Dorsolateral prefrontal cortex (tissue), 122 donors: ENCODE measurements at places on chromosomes 3 and 15. TPM values are rescaled to one million over a fixed set of nuclear protein-coding genes. Genes with fewer than 3 reads are reported as not detected.

DNA sequence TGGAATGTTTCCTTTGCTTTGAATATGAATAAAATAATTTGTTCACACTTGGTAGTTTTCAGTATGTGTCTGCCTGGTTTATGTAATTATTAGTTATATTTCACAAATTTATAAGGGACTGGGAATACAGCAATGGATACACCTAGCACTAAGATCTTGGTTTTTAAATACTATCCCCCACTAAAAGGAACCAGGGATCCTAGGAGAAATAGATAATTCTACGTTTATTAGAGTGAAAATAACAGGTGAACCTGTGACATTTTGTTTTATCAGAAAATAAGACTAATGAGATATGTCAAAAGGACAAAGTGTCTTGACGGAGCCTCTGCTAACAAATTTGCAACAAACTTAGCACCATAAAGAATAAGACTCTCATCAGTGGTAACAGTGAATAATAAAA, 3.4 kb downstream of the PSMD6 start:
- no peak for DNase-seq

DNA sequence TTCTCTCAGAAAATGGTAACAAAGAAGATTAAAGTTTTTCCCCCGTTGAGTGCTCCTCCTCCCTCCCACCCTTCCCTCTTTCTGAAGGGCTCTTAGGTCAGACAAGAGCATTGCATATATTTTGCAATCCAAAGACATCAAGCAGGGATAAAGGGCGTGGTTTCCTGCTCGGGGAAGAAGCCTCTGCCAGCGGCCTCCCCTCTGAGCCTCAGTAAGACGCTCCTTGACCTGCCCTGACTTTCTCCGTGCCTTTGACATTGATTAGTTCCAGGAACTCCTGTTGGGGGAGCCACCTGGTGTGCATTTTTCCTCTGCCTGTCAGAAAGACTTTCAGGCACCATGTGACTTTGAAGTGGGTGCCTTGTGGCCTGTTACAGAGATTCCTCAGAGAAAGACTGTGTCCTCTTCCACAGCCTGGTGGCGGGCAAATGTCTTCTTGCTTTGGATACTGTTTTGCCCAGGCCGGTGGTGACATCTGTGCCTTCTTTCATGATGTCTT, 87.2 kb upstream of the TBL1XR1 start:
- DNase-seq: no peak

DNA sequence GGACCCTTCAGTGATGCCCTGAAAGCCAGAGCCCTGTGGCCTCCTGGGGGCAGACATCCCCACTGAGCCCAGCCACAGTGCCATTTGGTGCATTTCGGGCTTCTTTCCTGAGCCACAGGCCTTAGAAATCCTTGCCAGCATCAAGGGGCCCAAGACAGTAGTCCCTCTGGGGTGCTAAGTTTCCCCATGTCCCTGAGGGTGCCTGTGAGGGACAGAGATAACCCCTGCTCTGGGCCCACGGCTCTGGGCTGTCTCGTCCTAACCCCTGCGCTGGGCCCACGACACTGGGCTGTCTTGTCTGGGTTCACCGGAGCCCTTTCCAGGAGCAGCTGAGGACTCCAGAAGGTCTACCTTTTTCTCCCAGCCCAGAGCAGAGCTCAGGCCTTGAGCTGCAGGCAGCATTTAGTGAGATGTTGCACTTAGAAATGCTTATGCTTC, 45.1 kb upstream of the FGD5 start:
- DNase-seq: no peak

GRCh38 chr3:143122608-143123352, 3.2 kb downstream of the CHST2 start:
- no peak for DNase-seq

GRCh38 chr3:89303701-89304100, 196.3 kb downstream of the EPHA3 start:
- DNase-seq: no peak

DNA sequence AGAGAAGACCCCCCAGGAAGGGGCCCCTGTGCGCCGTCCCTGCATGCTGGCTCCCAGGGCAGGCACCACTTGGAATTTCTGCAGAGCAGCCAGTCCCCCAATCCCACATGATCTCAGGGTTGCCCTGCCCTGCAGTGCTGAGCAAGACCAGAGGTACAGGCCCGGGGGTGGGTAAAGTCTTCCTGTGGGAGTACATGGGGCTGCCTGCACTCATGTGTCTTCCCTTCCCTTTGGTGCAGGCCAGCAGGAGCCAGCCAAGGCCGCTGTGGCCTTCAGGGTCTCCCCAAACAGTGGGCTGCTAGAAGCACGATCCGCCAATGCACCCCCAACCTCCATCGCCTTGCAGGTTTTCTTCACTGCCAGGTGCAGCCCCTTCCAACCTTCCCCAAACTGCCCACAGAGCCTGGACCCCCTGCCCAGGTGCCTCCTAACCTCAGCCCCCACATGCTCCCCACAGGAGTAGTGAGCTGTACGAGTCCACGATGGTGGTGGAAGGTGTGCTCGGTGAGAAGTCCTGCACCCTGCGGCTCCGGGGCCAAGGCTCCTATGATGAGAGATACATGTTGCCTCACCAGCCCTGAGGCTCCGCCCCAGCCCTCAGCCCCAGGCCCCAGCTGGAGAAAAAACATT, 15.0 kb downstream of the ACAA1 start:
- no peak for DNase-seq

- DNase-seq: no peak
These were observed 146.5 kb downstream of the FILIP1L start for GRCh38 chr3:99967796-99968195.

GRCh38 chr15:80582816-80583423, 112.2 kb upstream of the ABHD17C start:
- DNase-seq: no peak

DNA sequence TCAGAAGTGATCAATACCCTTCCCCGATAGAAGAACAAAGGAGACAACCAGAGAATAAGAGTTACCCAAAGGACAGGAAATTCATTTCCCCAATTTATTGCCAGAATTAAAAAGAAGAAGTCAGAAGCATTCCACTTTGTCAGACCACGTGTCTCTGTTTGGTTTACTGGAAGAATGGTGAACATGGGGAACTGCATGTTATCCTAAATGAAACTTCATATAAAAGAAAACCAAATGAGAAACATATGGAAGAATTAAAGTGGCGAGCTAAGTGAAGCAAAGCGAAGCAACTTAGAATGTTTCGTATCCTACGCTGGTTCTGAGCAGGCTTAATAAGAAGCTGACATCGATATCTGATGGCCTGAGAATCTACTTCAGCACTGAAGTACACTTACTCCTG, 190.7 kb downstream of the MAGI1 start:
- DNase-seq: no peak

DNA sequence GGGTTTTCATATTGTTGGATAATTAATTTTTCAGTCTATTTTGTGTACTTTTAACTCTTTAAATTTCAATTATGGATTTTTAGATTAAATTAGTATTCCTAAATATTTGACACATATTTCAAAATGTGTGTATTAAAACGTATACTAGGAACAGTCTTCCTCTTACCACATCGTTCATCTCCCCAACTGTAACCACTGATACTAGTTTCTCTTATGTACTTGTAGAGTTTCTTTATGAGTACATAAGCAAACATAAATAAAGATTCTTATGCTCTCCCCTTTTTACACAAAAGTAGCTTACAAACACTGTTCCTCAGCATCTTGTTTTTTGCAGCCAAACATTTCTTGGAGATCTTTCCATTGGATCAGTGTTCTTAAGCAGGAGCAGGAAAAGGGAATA, 45.9 kb downstream of the CMSS1 start:
- no peak for DNase-seq

DNA sequence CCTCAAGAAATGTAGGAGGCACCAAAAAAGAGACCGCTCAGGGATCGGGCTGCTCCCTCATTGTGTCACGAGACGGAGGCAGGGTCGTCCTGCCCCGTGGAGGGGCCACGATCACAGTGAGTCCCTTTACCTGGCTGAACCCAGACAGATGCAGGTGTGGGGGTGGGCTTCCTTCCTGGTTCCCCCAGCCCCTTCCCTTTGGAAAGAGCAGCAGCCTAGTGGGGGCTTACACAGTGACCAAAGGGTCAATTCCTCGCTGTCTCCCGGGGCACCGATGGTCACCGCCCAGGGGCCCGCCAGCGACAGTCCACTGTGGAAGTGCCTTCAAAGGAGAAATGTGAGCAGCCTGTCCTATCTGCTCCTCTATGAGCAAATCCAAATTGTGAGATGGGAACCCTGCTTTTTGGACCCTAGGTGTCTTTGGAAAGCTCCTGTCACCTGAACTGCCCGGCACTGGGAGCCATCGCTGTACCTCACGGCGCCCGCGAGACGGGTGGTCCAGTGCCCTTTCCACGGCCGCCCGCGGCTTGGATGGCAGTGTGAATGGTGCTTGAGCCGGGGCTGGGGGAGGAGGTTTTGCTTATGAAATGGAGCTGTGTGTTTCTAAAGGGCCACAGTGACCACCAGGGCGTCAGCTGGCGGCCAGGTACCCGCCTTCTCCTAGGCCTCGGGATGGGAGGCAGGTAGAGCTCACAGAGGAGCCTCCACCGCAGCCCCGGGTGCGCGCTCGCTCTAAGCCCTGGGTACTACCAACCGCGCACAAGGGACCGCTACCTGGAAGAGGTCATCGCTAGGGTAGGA, 155.7 kb downstream of the KLF13 start:
- DNase-seq: no peak

GRCh38 chr3:195033531-195034091, 237.3 kb downstream of the XXYLT1 start:
- DNase-seq: no peak

DNA sequence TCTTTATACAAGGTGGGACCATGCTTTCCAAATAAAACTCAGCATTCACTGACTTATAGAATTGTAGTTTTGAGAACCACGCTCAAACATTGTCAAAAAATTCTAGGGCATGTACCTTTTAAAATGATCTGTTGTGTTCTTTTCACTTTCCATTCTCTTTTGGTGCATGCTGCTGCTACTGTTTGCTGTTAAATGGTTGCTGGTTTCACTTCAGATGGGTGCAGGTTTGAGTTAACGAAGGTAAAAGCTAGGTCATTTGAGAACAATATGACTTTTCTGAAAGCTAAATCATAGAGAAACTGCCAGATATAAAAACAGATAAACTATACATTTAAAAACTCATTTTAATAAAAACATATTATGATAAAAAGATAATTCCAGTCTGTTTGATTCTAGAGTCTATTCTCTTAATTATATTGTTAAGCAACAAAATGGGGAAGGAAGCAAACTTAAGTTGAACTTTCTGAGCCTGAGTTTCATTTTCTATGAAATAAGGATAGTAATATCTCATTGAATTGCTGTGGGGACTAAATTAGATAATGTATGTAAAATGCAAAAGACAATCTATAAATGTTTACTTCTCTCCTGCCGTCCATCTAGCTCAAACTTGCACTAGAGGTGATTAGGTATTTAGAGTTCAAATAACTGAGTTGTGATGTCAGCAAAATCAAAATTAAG, 82.4 kb downstream of the OXSM start:
- DNase-seq: no peak

DNA sequence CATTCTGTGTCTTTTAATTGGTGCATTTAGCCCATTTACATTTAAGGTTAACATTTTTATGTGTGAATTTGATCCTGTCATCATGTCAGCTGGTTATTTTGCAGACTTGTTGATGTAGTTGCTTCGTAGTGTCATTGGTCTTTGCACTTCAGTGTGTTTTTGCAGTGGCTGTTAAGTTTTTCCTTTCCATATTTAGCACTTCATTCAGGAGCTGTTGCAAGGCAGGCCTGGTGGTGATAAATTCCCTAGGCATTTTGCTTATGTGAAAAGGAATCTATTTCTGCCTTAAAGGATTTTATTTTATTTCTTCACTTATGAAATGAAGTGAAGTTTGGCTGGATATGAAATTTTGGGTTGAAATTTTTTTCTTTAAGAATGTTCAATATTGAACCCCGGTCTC, 70.2 kb upstream of the CD96 start:
- DNase-seq: no peak

DNA sequence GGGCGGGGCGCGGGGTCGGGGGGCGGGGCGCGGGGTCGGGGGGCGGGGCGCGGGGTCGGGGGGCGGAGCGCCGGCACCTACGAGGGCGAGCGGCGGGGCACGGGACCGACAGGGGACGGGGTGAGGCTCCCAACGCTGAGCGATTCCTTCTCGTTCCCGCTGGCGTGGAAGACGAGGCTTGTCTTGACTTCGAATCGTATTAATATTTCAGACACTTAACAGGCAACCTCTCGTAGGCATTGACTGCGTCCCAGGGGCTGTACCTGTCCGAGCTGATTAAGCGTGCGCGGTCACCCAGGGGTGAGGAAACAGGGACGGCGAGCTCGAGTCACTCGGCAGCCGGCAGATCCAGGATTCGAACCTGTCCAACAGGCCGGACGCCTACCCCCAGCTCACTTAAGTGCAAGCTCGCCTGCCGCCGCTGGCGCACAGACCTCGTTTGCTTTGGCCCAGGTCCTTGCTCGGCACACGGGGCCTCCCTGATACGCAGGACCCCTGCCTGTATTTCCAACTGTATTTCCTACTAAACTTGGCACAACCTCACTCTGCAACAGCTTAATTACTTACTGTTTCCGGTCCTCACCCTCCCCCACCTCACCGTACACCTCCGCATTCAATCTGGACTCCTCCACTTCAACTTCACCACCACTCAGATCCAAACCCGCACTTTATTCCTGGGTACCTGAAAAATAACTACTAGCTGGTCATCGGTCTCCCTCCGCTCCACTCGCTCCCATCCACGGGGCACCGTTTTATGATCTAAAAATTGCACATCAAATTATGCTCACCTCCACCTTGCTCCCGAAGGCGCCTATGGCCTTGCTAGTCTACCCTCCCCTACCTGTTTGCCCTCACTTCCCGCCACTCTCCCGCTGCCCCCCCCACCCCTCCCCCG, 722 bp upstream of the ZXDC start:
- DNase-seq: no peak

- DNase-seq: no peak
These were observed 77.9 kb downstream of the RPN1 start for GRCh38 chr3:128572644-128573105.

DNA sequence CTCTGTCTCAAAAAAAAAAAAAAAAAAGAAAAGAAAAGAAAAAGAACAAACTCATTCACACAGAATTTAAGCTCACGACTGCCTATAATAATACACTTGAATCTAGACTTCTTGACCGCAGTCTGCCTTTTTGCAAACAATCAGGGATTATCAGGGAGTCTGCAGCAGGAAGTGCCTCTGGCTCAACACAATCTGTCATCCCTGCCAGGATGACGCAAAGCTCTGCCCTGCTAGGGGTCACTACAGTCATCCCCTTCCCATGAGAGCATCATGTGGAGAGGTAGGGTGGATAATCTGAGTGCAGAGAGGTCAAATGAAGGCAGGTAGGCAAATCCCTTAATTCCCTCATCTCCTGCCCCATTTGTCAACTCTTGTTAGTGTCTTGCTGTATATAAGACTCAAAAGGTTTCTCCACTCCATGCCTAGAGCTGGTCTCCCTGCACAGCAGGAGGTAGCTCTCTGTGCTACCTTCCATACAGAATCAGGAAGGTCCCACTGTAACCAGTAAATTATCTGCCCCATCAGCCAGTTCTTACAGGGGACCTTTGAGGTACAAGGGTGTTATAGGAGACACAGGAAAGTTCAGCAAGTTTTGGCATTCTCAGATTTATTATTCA, 4.2 kb downstream of the UBAP1L start:
- DNase-seq: no peak

GRCh38 chr3:128094295-128095151, 29.1 kb downstream of the RUVBL1 start:
- DNase-seq: no peak

TLNRD1 gene
- 14.7 TPM for total RNA-seq

ITPKA gene
- 23.0 TPM for total RNA-seq

CRYGS gene
- 6.2 TPM for total RNA-seq

C3orf33 gene
- total RNA-seq: 6.9 TPM
